NCI-H446 (cell line): ENCODE measurements at places on chromosomes 6 and 20.

- no peak for DNase-seq
Measured at GRCh38 chr6:107152638-107153430, 37.5 kb upstream of the BEND3 start.

- no peak for DNase-seq
Measured at GRCh38 chr6:149567945-149568585, 1.9 kb downstream of the GINM1 start.

DNA sequence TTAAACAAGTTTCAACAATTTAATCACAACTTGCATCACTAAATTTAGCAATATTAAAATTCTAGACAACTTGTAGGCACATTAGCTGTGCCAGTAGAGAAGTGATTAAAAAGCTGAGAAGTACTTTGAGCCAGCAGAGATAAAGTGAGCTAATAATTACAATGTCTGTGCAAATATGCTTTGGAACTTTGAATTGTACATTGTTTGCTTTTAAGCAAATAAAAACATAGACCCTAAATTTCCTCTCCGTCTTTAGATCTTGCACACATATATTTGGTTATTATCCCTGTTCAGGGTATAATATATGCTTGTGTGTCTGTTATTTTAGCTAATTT, 44.2 kb upstream of the DEFB112 start:
- DNase-seq, result no peak

GRCh38 chr6:112936079-112936472, 588.9 kb downstream of the RFPL4B start:
- DNase-seq, result no peak

DNA sequence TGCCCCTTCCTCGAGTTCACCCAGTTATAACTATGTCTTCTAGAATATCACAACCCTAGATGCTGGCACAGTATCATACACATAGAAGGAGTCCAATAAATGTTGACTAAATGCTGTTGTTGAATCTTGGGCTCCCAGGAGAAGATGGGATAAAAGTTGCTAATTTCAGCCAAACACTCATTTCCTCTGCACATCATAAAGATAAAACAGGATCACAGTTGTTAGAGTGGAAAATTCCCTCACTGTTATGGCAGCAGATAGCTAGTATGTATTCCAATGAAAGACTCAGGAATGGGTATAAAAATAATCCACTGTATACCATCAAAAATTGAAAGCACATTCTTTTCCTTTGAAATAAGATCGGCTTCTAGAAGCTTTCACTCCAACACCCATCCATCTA, 294.9 kb upstream of the TSHZ2 start:
- DNase-seq, result no peak

DNA sequence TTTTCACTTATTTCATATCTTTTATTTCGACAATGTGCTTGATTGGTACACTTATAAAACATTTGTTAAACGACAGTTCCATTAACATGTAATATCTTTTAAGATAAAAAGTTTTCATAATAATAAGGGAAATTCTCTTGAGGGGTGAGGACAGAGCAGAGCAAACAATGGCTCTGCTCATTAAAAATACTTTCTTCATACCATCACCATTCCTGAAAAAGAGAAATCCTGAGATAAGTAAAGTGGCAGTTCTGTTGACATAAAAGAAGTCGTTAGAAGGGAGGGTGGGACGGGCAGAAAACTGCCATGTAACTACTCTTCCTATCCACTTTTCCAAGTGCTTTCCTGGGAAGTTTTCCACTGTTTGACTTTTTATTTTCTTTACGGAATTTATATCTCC, 193.6 kb upstream of the CEP162 start:
- no peak for DNase-seq

GRCh38 chr6:22366214-22366613, 69.4 kb upstream of the PRL start:
- no peak for DNase-seq

GRCh38 chr6:106666282-106667021, 37.1 kb downstream of the QRSL1 start:
- no peak for DNase-seq

- peak; percentile 2 for DNase-seq
Measured at GRCh38 chr6:139881728-139882211, 507.3 kb upstream of the CITED2 start.

- DNase-seq, result peak; percentile 4
Measured at GRCh38 chr6:119350202-119350951, 816 bp upstream of the MAN1A1 start.

GRCh38 chr6:21199262-21199661, 394.3 kb upstream of the SOX4 start:
- DNase-seq, result peak; percentile 67

GRCh38 chr6:56789342-56789741, 146.7 kb upstream of the DST start:
- DNase-seq, result no peak

GRCh38 chr6:158050955-158051354, 69.3 kb downstream of the SYNJ2 start:
- no peak for DNase-seq
